Spinal cord (tissue), 10 donors: ENCODE measurements at places on chromosomes 2 and 18.

DNA sequence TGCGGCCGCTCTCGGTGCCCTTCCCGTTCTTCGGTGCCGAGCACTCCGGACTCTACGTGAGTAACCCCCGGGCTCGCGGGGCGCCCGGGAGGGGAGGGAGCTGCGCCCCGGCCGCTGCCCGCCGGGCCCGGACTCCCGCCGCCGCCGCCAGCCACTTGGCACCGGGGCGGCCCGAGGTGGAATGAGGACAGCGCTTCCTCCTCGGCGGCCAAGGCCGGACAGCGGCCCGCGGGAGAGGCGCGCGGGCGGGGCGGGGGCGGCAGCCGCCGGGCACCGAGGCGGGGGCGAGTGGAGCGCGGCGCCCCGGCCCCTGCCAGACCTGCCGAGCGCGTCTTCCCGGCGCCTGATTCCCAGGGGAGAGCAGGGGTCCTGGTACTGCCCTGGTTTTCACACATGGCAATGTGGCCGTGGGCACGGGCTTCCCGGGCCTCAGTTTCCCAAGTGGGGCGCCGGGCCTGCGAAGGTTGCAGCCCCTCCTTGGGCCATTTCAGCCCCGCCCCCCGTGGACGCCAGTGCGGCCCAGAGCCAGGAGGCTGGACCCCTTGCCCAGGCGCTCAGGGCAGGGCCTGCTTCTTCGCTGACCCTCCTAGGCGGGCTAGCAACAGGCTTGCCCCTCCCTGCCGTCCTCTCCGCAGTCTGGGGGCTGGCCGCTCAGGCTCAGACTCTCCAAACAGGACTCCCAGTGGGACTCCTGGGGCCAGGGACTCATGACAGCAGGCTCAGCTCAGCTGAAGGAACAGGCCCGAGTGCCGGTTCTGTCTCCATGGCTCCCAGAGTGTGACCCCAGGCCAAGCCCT lies 775 bp downstream of the SNED1 start:
- no peak for DNase-seq

GRCh38 chr2:96412307-96413258 lies 77.0 kb downstream of the NCAPH start:
- no peak for DNase-seq

GRCh38 chr18:10497206-10497749 lies 28.5 kb upstream of the NAPG start:
- DNase-seq, result no peak

- DNase-seq, result peak; percentile 7
Measured at GRCh38 chr2:4553241-4553640, 849.9 kb downstream of the DCDC2C start.

DNA sequence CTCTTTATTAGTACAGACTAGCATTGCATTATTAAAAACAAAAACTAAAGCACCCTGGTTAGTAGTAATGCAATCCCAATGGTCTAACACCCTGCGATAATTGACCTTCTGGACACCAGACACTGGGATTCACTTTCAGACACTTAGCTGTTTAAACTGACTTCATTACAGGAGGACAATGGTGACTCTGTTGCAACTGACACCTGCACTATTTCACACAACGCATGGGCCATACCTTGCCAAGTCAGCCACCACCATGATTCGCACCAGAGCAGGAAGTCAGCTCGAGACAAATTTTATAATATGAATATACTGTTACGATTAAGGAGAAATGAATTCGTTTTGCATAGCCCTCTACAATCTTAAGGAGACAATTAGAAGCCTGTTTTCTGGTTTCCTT lies 150.7 kb downstream of the MEIS1 start:
- no peak for DNase-seq

GRCh38 chr2:226977775-226978190 lies 141.9 kb downstream of the RHBDD1 start:
- peak; percentile 45 for DNase-seq

GRCh38 chr2:121187982-121188411 lies 97.0 kb downstream of the TFCP2L1 start:
- DNase-seq, result no peak

DNA sequence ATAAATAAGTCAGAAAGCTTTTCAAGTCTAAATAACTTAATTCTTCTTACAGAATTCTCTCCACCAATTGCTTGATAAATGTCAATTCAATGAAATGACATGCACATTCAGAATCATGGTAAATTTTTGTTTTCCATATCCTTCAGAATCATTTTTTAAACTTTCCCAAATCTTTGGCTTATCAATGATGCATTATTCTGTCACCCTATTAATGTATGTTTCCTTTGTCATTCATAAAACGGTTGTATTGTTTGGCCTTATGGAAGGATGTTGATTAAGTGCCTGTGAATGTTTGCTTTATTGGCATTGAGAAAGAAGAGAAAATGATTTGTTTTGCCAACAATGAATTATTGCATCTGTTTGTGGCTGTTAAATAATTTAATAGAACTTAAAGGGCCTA lies 260.9 kb downstream of the PLCL1 start:
- no peak for DNase-seq

- no peak for DNase-seq
Measured at GRCh38 chr2:160271171-160272086, 71.4 kb upstream of the ITGB6 start.

- DNase-seq, result peak; percentile 50
Measured at GRCh38 chr2:28621172-28622100, 125.6 kb downstream of the PLB1 start.

- no peak for DNase-seq
Measured at GRCh38 chr2:100965596-100965995, 36.5 kb upstream of the RPL31 start.

DNA sequence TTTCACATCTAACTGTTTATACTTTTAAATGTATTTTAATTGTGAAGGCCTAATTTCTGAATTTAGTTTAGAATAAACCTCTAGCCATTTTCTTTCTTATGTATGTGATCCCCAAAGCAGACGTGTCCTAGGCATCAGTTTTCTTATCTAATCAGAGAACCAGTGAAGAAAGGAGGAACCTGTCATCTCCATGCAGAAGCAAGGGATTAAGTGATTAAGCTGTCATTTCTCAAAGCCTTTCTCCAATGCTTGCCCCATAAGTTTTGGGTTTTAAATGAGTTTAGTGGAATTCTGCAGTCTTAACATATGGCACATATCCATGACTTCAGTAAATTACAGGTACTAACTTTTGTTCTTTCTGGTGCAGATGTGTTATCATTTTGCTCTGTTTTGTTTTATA lies 190.4 kb downstream of the PLCL1 start:
- no peak for DNase-seq

GRCh38 chr2:109529532-109530449 lies 84.0 kb downstream of the SEPTIN10 start:
- no peak for DNase-seq

DNA sequence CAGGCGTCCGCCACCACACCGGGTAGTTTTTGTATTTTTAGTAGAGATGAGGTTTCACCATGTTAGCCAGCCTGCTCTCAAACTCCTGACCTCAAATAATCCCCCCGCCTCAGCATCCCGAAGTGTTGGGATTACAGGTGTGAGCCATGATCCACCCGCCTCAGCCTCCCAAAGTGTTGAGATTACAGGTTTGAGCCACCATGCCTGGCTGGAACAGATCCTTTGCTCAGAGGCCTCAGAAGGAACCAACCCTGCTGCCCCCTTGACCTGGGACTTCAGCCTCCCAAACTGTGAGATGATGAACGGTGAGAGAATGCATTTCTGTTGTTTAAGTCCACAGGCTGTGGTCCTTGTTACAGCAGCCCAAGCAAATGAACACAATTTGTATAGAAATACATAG lies 67.0 kb downstream of the NCAPH start:
- DNase-seq, result no peak

DNA sequence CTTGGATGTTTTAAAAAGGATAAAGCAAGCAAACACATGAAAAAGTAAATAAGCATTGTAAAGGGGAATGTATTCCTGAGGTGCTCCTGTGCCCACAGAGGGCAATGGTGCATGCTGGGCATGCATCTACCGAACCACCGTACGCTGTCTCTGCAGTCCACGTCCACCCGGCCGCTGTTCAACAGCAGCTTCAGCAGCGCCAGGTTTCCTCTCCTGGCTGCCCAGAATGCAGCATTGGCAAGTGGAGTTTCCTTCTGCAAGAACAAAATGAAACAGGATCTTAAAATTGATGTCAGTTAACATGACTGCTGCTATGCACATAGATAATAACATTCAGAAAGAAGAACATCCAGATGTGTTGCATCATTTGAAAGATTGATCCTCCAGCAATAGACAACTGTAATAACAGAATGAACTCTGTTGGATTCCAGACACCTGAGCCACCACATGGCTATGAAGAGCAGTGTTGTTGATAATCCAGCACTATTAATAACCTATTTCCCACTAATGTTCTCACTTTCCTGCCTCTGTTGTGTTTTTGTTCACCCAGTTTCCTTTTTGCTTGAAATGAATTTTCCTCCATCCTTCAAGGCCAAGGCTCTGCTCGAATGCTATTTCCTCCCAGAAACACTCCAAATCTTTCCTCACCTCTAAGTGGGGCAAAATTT lies 13.6 kb downstream of the ANKRD29 start:
- no peak for DNase-seq

- no peak for DNase-seq
Measured at GRCh38 chr18:21369146-21369545, 127.1 kb downstream of the GREB1L start.

GRCh38 chr18:21742315-21742687 lies 1.7 kb downstream of the MIB1 start:
- DNase-seq, result no peak

DNA sequence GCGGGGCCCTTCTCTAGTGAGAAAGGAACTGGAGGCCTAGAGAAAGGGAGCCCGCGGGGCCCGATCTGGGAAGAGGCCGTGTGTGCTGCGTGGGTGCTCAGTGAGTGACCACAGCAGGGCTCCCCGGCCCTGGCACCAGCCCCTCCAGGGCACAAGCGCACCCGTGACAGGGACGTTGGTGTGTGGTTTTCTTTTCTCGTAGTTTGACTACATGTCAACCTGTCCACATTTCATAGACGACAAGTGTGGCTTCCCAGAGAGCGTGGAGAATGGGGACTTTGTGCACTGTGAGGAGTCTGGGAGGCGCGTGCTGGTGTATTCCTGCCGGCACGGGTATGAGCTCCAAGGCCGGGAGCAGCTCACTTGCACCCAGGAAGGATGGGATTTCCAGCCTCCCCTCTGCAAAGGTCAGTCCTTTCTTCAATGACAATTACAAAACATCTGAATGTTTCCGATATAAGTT lies 83.1 kb downstream of the TPO start:
- DNase-seq, result no peak

- no peak for DNase-seq
Measured at GRCh38 chr18:75316826-75317225, 106.2 kb downstream of the TSHZ1 start.

- DNase-seq, result no peak
Measured at GRCh38 chr2:191917430-191917881, 70.6 kb upstream of the CAVIN2 start.

GRCh38 chr2:235845245-235845644 lies 322.9 kb downstream of the GBX2 start:
- DNase-seq, result no peak

DNA sequence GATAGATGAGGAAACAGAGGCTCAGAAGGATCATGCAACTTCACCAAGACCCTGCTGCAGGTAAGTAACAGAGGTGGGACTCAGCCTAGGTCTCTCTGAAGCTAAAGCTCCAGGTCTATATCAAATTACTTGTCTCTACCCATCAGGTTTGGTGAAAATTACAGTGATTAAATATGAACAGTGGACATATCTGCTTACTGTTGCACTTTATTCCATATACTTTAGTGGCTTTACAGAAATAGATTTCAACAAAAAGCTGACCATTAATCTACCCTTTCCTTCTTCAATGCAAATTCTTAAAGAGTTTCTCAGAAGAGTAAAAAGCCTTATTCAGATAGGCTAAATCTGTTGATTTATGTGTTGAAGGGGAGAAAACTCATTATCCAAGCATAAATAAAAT lies 42.8 kb upstream of the STK17B start:
- no peak for DNase-seq

DNA sequence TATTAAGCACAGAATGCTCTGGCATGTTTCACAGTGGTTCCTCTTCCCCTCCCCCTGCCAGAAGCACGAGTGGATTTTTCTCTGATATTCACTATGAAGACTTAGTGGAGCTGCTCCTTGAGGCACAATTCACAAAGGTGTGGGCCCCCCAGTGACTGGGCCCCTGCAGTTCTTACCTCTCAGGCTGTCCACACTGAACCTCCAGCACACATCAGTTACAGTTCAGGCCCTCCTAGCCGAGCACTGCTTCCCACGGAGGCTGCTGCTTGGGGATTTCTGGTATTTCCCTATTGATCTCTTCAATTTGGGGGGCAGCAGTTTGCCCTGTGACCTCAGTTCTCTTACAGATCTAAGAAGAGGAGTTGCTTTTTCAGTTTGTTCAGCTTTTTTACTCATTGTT lies 236.1 kb downstream of the SH3RF3 start:
- DNase-seq, result no peak

DNA sequence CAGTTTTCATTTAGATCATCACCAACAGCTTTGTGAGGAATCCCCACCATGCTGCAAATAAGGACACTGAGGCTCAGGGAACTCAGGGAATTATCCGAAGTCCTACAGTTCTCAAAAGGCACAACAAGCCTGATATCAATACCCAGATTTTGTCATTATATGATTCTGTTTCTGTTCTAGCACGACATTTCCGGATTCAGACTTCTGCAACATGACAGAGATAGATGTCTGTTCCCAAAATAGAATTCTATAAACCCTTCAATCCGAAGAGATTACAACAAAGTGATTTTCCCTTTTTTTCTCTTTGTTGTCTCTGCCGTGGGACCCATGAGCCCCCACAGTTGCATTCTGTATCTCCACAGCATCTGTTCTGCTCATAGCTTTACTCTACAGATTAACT lies 72.0 kb downstream of the DOCK10 start:
- DNase-seq, result no peak

- DNase-seq, result no peak
Measured at GRCh38 chr2:71894261-71894660, 253.4 kb downstream of the CYP26B1 start.

DNA sequence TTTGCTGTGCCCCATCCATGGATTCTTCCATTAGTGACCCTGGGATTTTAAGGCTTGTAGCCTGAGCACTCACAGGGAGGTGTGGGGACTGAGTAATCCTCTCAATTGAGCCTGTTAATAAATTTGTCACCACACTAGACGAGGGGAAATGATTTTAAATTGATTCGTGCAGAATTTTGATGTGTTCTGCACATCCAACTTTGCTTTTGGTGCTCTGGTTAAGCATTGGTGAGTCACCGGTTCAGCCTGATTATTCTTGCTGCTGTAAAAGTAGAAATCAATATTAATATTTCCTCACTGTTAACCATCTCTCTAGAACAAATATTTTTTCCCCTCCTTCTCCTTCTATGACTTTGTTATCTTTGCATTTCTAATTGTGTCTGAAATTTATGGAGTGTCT lies 482.0 kb downstream of the TSN start:
- DNase-seq, result no peak

- DNase-seq, result no peak
Measured at GRCh38 chr2:102615620-102616436, 3.5 kb upstream of the SLC9A2 start.

DNA sequence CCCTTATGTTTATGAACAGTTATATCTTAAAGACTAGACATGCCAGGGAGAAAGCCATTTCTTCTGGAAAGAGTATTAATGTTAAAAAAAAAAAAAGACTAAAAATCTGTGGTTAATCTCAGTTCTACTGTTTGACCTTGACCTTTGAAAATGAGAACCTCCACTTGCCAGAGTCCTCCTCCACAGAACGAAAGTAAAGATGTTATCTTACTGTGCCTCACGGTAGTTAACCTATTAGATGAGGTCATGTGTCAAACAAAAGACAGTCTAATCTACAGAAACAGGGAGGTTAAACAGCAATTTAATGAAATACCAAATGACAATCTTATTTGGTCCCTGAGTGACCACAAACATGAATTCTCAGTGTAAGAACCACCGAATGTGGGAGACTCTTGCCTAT lies 51.2 kb downstream of the SLC14A2 start:
- DNase-seq, result no peak
